ENCODE measurements at places on chromosomes 12 and 14. TPM values are rescaled to one million over a fixed set of nuclear protein-coding genes. Genes with fewer than 3 reads are reported as not detected.

Gene TTC6
- total RNA-seq = 1.3 TPM

Gene LUM
- 8.4 TPM for total RNA-seq

Gene GLT8D2
- total RNA-seq = 0.88 TPM

Gene JPH4
- total RNA-seq = 0.04 TPM

Gene CLMN
- 9.6 TPM for total RNA-seq

- ATAC-seq = no peak
Measured at GRCh38 chr12:132500142-132500855, 10.3 kb downstream of the FBRSL1 start.

Gene CLEC4C
- total RNA-seq = not detected

- ATAC-seq = no peak
Measured at GRCh38 chr12:71300772-71301675, 138.6 kb upstream of the LGR5 start.

DNA sequence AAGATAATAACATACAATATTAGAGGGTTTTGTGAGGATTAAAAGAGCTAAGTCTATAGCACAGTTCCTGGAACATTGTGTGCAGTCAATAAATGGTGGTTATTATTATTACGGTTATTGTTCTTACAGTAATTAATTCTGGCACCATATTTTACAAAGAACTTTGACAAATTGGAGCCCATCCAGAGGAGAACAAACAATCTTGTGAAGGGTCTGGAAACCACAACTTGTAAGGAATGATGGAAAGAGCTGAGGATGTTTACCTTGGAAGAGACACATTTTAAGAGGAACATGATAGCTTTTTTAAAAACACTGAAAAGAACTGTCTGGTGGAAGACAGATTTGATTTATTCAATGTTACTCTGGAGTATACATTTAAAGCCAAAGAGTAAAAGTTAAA, 150.5 kb upstream of the KRR1 start:
- no peak for ATAC-seq

GRCh38 chr12:117875744-117876435, 92.9 kb downstream of the KSR2 start:
- no peak for ATAC-seq

GRCh38 chr12:80273144-80273543, 170.9 kb upstream of the PTPRQ start:
- ATAC-seq = no peak

Gene GPX2
- 68.1 TPM for total RNA-seq

Gene SLC10A1
- not detected for total RNA-seq

Gene MYH6
- not detected for total RNA-seq

- ATAC-seq = peak; percentile 41
Measured at GRCh38 chr12:52812749-52813148, 1.2 kb downstream of the KRT4 start.

Gene CLEC4E
- total RNA-seq = not detected

GRCh38 chr14:28651148-28651547, 115.4 kb upstream of the FOXG1 start:
- ATAC-seq = no peak

DNA sequence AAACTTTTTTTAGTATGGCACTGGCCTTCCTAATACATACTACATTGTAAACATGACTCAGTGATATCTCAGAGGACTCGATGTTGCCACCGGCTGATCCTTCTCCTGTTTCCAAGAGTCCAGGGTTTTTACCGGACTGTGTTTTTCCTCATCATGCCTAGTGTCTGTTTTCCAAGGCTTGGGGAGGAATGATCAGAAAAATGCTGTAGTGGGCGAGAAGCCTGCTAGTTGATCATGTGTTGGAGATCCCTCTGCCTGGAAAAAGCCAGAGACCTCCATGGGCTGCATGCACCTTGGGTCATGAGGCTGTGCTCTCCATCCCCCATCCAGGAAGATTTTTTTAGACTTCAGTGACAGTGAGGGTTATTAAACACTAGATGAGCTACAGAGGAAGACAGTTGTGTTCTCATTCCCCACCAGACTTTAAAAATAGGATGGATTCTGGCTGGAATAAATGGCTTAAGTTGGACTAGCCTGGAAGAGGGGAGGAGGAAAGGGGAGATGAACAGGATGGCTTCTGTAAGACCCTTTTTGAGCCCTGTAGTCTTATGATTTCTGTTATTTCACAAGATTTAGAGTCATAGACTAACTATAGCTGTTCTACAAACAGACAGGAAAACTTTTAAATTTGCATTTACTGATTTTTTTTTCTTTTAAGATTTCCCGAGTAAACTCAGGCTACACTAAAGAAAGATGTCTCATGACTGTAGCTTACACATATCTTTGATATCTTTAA, 145.7 kb downstream of the SAMD4A start:
- no peak for ATAC-seq

GRCh38 chr12:6699259-6699988, 1.2 kb downstream of the PIANP start:
- ATAC-seq = no peak

GRCh38 chr14:44712024-44712815, 205.1 kb upstream of the FSCB start:
- ATAC-seq = no peak

- ATAC-seq = peak; percentile 54
Measured at GRCh38 chr14:58426670-58427280, 556 bp downstream of the TIMM9 start.

GRCh38 chr12:52266514-52266913, 7.9 kb upstream of the KRT86 start:
- no peak for ATAC-seq

DNA sequence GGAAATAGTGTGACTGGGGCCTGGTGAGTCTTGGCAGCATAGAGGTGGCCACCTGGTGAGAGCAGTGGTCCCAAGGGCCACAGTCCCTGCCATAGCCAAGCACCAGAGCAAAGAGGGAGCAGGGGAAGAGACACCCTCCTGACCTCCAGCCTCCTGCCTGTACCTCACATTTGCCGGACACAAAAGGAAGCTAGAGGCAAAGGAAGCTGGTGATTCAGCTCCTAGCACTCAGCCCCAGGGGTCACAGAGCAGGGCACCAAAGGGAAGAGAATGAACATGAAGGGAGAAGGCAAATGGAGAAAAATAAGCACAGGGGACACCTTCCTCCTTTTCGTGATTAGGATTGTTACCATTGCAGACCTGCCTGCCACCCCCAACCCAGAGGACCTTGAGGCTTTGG, 216.8 kb downstream of the ZFP36L1 start:
- no peak for ATAC-seq

DNA sequence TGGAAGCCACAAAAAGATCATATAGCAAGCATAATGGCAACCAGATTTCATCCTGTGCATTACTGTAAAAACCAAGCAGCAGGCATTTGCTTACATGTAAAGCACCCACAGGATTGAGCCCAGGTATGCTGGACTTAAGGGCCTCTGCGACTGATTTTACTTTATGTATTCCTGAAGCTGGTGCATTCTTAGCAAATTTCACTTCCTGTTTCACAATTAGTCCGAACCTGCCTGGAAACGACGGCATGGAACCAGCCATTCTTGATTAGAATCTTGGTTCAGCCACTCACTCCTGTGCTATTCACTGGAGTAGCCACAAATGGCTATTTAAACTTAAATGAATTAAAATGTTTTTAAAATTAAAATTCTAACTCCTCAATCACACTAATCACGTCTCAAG, 239.2 kb downstream of the NUAK1 start:
- no peak for ATAC-seq

Gene ZBTB42
- 6.4 TPM for total RNA-seq

GRCh38 chr12:102026728-102027127, 35.1 kb downstream of the WASHC3 start:
- no peak for ATAC-seq

GRCh38 chr12:3631759-3632158, 121.2 kb downstream of the CRACR2A start:
- ATAC-seq = no peak

Gene LMBR1L
- 24.4 TPM for total RNA-seq

GRCh38 chr14:55874785-55875184, 243.4 kb upstream of the PELI2 start:
- no peak for ATAC-seq

GRCh38 chr12:1279050-1279449, 288.0 kb downstream of the ERC1 start:
- ATAC-seq = no peak

GRCh38 chr14:66443785-66444184, 42.4 kb upstream of the CCDC196 start:
- no peak for ATAC-seq

Gene PRDM4
- total RNA-seq = 23.2 TPM

Gene RHEBL1
- total RNA-seq = 0.44 TPM

All from esophagus mucosa (tissue), 1 donor.